Hepatocyte (in vitro differentiated cells): ENCODE measurements at places on chromosomes 13 and 19.

DNA sequence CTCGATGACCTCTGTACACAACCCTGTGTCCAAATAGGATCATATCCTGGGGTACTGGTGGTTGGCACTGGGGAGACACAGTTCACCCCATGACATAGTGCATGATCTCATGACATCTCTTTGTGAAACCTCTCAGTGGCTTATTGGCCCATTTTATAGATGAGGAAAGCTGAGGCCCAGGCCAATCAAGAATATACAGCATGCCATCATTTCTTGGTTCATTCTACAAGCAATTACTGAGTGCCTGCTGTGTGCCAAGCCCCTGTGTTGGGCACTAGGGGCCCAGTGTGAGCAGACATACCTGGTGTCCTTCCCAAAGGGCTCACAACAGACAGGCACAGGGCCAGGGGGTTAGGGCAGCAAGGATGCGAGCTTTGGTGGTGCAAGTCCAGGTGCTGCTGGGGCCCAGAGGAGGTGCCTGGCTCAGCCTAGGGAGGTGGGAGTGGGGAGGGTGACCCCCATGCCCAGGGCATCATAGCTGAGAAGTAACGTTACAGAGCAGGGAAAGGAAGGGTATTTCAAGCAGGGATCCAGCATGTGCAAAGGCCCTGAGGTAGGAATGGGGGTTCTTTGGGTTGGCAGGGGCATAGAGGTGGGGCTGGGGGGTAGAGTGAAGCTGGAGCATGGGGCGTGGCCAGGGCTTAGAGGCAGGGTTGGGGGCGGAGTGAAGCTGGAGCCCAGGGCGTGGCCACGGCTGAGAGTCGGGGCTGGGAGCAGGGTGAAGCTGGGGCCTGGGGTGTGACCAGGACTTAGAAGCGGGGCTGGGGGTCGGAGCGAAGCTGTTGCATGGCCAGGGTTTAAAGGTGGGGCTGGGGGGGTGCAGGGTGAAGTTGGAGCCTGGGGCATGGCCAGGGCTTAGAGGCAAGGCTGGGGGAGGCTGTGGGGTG lies 20.7 kb downstream of the COLGALT1 start:
- DNase-seq, result no peak

DNA sequence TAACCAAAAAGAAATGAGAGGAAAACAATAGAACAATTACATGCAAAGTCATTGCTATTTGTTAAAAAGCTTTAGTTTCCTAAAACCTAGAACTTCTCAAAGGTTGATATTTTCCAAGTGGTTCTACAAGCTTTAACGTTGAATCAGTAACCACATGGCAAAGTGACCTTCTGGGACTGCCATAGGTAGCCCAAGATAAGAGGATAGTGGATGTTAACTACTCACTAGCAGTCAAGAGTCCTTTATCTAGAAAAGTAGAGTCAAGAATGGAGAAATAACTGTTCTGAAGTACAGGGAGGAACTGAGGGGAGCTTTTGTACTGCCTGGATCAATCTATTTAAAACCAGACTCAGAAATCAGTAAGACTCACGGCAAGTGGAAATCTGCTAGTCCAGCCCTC lies 9.9 kb upstream of the SLC46A3 start:
- DNase-seq, result no peak

DNA sequence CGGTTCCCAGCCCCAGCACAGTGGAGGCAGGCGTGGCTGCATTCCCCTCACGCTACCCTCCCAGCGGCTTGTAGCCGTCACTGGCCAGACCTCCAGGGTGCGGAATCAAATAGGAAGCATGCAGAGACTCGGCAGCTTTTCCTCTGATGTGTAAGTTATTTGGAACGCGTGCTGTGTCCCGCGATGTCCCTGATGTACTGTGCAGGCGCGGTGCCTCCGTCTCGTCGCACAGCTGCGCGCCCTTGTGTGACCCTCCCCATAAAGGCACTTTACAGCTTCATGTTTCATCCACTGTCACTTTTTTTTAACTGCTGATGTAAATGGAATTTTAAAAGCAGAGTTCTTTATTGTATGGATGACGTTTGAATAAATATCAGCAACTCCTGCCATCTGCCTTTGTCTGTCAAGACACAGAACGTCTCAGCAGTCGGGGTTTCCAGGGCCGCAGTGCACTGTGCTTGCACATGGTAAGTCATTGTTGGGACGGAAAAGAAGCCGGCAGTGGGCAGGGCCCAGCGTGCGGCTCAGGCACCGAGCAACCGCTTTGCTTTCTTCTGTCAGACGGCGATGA lies 7.3 kb upstream of the F7 start:
- DNase-seq, result no peak

DNA sequence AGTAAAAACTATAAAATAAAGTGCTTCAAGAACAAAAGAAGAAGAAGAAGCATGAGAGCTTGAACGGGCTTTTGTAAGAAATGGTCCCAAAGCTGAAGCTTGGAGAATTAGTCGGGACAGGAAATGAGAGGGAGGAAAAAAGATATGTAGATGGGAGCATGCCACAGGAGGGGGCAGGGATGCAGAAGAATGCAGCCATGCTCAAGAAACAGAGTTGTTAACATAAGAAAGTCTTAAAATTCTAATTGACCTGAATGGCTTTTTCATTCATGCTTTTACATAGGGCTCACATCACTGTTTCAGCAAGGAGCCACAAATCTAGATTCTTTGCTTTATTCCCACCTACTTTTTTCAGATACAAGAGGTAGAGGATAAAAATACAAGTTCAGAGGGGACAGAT lies 27.7 kb upstream of the NBEA start:
- no peak for DNase-seq

DNA sequence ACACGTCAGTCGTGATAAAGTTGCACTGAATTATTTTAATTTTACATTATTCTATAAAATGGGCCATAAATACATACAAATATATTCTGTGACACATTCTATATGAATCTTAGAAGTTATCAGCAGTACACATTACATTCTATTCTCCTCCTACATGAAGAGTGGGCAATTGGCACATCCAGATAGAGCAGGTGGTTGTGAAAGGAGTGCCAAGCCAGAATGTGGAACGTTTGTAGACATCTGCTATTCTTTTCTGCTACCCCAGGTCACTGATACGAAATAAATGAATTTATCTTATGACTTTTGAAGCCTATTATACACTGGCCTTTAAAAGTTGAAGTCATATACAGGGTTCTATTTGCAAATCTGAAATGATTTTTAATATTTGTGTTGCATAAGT lies 373.2 kb downstream of the PCDH17 start:
- no peak for DNase-seq

DNA sequence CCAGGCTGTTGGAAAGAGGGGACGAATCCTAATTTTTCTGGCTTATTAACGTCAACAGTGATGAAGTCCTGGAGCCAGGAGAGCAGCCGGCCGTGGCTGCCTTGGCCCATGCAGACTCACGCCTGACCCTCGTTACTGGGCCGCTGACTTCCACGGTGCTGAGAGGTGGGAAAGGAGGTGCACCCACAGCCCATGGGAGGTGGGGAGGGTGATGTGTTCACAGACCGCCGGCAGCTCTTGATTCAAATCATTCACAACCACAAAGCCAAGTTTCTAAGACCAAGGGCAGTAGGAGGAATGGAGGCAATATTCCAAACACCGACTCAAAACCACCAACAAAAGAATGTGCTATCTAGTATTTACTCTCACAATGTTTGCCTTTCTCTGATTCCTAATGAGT lies 24.3 kb downstream of the COL4A2 start:
- DNase-seq, result no peak

GRCh38 chr19:10352764-10353671 lies 13.6 kb upstream of the ICAM3 start:
- peak; percentile 85 for DNase-seq

GRCh38 chr19:13799669-13800068 lies 4.4 kb downstream of the ZSWIM4 start:
- DNase-seq, result no peak

- no peak for DNase-seq
Observed at GRCh38 chr13:28490061-28490460, 4.9 kb downstream of the FLT1 start.

GRCh38 chr13:26024558-26024957 lies 27.3 kb downstream of the SHISA2 start:
- no peak for DNase-seq

- no peak for DNase-seq
Observed at GRCh38 chr19:55447421-55448174, 4.5 kb upstream of the SHISA7 start.

DNA sequence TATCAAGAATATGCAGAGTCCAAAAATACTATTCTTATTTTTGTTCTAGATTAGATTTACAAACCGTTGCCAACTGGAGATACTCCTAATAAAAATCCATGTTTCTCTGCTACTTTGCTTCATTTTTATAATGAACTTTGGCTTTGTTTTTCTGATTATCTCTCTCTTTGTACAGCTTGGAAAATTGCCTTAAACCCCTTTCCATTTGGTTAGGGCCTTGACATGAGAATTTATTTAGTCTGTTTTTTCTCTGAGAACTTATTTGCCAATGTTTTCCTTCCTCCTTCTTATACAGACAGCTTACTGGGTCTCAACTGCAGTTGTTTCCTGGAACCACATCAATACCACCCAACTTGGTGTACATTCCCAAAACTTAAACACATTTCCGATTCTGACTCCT lies 555.4 kb downstream of the SLITRK6 start:
- no peak for DNase-seq

DNA sequence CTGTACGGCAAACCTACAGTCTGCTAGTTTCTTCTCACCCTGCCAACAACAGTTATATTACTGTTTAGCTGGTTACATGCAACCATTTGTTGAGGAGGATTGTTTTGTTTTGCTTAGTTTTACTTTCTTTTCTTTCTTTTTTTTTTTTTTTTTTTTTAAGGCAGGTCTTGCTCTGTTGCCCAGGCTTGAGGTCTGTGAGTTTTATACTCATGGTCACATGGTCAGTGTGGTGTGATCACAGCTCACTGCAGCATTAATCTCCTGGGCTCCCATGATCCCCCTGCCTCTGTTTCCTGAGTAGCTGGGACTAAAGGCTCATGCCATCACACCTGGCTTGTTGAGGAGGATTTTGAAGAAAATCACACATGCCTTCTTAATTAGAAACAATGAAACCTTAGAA lies 505.6 kb downstream of the GPC5 start:
- no peak for DNase-seq

- DNase-seq, result peak; percentile 16
Observed at GRCh38 chr13:95643571-95643935, 953 bp downstream of the DZIP1 start.

- DNase-seq, result peak; percentile 27
Observed at GRCh38 chr19:58562122-58563033, 4.0 kb upstream of the UBE2M start.

GRCh38 chr19:58364146-58364545 lies 1.6 kb upstream of the ZNF497 start:
- no peak for DNase-seq

DNA sequence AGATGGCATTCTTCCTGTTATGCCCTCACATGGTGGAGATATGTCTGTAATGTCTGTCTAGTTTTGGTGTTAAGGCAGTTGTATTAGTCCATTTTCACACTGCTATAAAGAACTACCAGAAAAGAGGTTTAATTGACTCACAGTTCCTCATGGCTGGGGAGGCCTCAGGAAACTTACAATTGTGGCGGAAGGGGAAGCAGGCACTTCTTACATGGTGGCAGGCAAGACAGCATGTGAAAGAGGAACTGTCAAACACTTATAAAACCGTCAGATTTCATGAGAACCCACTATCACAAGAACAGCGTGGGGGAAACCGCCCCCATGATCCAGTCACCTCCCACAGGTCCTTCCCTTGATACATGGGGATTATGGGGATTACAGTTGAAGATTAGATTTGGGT lies 3.2 kb downstream of the ZNF441 start:
- DNase-seq, result no peak

GRCh38 chr19:10776900-10777650 lies 58.9 kb downstream of the TMED1 start:
- DNase-seq, result no peak

GRCh38 chr13:50078895-50079654 lies 63.8 kb downstream of the KCNRG start:
- no peak for DNase-seq

- DNase-seq, result no peak
Observed at GRCh38 chr19:39200803-39201115, 3.3 kb downstream of the SYCN start.

DNA sequence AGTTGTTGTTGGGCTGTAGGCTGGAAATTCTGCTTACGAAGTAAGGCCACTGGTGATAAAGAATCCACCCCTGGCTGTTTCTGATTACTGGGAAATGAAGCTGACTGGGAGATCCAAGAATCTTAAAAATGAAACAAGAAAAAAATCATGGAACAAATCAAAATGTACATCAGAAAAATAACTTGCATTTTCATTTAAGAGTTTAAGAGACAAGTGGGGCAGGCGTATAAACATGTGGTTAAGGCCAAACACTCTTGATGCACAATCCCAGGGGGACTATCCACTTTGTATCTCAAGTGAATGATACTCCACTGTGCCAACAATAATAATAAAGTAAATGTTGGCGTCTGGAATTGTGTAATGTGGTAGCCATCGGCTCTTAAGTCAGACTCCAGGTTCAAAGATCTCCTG lies 24.6 kb downstream of the ZMYM5 start:
- no peak for DNase-seq

- no peak for DNase-seq
Observed at GRCh38 chr19:12752056-12752781, 628 bp downstream of the BEST2 start.

DNA sequence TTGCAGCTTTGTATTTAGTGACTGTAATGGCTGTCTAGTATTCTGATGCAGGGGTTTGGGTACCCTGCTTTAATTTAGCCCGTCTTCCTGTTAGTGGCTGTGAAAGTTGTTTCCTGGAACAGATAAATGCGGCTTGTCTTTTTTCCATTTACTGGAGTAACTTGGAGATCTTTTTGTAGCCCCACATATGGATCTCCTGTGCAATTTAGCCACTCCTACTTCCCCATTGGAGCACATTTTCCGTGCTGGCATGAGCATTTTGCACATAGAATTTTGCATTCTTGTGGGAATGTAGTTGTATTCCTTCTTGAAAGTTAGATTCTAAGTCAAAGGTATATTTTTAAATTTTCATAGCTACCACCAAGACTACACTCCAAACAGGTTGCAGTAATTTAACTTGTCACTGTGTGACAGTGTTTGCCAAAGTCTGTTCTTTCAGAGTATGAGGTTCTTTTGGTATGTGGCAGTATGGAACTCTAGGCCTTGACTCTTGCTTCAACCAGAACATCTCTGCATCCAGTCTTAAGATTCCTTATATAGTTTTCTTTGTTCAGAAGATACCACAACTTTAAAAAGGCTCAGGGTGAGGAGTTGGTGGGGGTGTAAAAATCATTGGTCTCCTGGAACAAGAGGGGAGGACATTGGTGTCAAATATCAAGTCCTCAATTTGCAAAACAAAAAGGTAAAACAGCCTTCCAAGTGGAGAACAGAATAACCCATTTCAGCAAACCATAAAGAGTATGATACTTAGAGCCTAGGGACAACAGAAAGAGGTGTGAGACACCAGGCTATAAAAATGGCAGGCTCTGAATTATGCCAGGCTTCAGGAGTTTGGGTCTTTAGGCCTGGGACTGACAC lies 21.1 kb upstream of the CCDC97 start:
- DNase-seq, result no peak
